Endodermal cell (in vitro differentiated cells): ENCODE measurements at places on chromosomes 11 and 22.

- no peak for DNase-seq
These were observed 252.1 kb downstream of the SBF2 start for GRCh38 chr11:10041748-10042446.

GRCh38 chr22:38038426-38038825 is 18.8 kb upstream of the PICK1 start:
- DNase-seq, result no peak

DNA sequence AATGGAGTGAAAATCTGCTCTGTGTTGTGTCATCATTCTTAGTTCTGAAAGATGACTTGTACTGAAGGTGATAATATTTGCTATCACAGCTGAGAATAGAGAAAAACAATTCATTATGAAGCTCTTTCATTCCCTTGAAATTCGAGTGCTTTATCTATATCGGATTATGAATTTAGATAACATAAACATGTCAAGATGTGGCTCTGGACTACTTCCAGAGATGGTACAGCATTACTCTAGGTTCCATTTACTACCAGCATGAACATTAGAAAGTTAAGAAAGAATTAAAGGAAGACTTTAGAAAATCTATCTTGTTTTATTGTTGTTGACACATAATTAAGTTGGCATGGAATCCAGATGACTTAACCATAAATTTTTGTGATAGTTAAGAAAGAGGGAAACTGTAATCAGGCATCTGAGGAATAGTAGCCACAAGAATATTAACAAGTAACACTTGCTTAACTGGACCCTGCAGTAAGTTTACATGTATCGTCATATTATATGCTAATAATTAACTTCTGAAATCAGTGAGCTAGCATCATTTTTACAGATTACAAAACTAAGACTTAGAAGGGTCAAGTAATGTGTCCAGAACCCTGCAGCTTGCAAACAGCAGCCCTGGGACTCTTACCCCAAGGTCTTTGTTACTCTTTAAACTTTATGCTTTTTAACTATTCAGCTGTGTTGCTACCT is 182.6 kb downstream of the DDX10 start:
- no peak for DNase-seq

GRCh38 chr11:1292018-1292643 is 17.3 kb downstream of the TOLLIP start:
- DNase-seq, result no peak

DNA sequence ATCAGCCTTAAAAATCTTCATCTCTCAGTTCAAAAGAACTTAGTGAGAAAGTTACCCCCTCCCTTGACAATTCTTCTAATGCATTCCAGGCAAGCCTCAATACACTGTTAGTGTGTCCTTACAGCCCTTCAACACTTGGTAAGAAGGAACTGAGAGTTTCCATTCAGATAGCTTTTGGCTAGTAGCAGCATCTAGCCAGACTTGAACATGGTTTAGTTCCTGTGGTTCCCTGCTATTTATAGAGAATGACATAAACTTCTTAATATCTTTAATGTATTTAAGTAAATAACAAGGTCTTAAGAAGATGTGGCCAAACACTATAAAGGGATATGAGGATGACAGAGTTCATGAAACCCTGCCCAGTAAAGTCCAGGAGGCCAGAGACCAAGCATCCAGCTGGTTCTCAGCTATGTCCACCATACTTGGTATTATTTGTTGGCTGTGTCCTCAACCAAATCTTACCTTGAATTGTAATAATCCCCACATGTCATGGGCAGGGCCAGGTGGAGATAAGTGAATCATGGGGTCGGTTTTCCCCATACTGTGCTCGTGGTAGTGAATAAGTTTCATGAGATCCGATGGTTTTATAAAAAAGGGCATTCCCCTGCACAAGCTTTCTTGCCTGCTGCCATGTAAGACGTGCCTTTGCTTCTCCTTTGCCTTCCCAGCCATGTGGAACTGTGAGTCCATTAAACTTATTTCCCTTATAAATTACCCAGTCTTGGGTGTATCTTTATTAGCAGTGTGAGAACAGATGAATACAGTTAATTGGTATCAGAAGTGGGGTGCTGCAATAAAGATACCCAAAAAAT is 132.4 kb downstream of the LARGE1 start:
- no peak for DNase-seq

GRCh38 chr11:6315811-6316425 is 4.4 kb downstream of the CAVIN3 start:
- peak; percentile 86 for DNase-seq

DNA sequence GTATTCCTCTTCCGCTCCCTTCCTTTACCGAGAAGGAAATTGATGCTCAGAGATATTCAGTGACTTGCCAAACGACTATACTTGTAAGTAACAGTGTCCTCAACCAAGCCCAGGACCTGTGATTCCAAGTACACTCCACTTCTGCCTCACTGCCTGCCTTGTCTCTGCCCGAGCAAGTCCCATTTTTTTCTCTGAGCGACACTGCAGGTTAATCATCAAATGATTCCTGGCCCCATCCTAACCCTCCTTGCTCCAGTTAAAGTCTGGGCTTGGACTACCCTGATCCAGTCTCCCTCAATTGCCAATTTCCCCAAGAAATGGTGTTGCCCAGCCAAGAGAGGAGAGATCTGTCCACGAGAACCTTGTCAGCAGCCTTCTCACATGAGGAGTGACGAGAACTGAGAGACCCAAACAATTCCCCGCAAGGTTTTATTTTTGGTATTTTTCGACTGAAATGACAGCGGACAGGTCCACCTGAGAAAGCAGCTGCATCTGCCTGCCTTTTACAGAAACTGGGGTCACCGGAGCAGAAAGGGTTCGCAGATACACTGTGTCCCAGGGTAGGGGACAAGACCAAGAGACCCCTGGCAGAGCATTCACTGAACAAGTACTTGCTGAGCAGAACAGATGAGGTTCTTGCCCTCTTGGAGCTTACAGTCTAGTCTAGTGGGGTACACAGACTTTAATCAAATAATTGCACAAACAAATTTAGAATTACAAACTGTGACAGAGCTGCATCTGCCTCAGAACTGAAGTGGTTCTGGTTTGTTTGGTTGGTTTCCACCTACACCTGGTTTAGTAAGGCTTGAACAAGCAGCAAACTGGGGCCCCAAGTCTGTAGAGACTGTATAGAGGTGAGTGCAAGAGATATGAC is 11.4 kb downstream of the POU2AF1 start:
- DNase-seq, result no peak

GRCh38 chr11:123760894-123761293 is 6.6 kb upstream of the OR6X1 start:
- DNase-seq, result no peak

DNA sequence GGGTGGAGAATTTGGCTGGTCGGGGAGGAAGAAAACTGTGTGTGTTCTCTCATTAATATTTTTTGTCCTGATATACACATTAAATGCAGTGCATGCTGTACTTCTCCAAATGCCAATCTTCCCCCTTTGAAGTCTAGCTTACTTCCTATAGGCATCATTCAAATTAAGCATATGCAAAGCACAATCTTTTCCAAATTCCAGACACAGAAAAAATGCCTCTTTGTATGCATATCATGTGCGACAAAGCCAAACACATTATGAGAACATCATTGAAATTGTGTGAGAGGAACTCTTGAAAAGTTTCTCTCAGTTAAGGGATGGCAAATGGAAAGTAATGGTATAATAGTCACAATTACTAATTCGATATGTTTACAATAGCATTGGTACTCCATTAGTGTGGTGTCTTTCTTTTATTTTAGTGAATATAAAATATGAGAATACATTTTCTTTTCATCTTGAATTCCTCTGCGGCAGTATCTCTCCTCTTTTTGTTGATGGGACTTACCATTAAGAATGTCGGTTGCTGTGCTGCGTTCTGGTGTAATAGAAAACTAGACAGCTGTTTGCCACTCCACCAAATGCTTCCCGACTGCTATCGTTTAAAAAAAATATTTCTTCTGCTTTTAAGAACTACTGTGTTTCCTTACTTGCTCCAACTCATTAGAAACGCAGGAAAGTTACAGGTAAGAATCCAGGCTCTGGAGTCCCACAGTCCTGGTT is 19.3 kb upstream of the NRIP3 start:
- DNase-seq, result no peak

DNA sequence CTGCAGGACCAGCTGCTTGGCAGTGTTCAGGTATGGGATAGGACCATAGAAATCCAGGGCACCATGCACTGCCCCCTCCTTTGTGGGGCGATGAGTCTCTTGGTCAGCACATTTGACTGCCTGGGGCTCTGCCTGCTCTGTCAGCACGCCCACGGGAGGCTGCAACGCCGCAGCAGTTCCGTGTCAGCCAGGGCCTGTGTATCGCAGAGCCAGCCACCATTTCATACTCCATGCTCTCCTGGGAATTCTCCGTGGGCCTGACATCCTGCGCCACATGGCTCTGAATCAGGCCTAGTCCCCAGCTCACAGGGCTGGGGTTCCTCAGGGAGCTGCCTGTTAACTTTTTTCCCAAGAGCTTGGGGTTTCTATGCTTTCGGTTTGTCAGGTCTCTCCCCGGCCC is 16.9 kb upstream of the RELT start:
- no peak for DNase-seq

GRCh38 chr11:63747011-63747410 is 21.6 kb downstream of the ZFTA start:
- no peak for DNase-seq

GRCh38 chr22:23325183-23325582 is 144.9 kb downstream of the BCR start:
- no peak for DNase-seq

DNA sequence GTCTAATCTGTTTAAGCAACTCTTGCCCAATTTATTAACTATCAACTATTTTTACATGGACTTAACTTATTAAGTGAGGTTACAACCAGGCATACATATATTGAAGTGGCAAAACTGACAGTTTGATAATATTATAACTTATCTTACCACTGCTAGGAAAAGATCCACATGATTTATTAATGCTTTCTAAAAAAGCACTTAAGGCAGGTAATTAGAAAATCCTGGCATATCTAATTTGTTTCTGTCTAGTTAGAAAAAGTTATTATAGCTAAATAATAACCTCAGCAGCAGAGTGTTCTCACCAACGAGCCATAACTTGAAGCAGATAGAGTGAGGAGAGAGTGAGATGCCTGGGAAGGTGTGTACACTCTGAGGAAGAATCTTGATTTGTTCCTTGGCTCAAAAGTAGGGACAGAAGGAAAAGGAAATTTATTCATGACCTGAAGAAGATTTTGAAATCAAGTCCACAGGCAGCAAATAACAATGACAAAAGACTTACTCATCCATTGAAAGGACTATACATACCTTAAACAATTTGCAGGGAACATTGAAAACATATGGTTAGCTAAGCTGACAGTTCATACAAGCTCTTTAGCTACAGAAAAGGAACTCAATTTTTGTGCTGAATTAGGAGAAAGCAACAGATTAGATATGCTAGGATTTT is 7.1 kb upstream of the MUC15 start:
- no peak for DNase-seq

DNA sequence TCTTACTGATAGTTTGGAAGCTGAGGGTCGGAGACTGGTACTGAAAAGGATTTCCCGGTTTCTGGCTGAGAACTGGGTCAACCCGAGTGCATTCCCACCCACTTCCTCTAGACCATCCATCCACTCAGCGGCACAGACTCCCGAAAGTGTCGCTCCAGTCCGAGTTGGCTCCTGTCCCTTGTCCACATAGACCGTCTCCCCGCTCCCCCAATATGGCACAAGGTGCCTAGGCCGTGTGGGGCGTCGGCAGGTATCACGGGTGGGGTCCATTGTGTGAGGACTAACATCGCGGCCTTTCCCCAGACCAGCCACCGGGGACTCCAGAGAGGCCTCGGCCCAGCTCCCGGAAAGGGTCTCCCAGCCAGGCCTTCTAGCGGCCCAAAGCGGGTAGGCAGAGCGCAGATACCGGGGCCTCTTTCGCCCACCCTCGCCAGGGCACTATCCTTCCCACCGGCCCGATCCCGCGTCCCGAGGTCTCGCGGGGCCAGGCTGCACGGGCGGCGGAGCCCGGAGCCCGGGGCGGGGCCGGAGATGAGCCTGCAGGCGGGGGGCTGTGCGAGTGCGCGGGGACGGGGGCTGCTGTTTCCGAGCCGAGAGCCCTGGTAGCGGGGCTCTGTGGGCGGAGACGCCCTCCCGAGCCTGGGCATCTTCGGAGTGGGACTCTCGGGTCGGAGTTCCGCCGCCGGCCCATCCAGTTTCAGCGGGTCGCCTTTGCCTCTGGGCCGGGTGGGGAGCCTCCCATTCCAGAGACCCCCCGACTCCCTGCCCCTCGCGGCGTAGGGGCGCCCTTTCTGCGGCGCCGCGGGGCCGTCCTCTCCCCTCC is 21.1 kb downstream of the SERPINH1 start:
- DNase-seq, result peak; percentile 91

DNA sequence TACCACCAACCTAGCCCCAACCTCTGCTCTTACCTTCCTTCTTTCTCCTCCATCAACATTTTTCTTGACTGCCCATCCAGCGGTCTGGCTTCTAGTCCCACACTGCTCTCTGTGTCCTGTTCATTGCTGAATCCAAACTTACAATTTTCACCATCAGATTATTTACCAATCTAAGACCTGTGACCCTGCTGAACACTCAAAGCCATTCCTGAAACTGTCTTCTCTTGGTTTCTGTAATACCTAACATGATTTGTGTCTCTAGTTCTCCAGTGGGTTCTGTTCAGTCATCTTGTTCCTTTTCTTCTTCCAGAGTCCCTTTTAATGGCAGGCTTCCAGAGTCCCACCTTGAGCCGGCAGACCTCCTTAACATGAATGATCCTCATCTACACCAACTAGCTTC is 24.1 kb downstream of the RRAS2 start:
- DNase-seq, result no peak

DNA sequence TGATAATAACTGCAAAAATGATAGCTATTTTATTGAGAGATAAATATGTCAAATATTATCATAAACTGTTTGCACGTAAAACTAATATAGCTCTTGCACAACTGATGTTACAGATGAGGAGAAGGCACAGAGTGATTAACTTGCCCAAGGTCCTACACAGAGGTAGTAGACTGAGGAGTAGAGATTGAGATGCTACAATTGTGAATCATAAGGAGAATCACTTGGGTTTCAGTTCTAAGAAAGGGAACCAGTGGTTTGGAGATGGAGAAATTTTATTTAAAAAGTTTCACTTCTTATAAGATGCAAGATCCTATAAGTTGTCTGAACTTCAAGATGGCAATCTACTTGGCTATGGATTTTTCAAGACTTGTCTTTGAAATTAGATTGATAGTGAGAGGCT is 224.8 kb upstream of the RAG2 start:
- no peak for DNase-seq

DNA sequence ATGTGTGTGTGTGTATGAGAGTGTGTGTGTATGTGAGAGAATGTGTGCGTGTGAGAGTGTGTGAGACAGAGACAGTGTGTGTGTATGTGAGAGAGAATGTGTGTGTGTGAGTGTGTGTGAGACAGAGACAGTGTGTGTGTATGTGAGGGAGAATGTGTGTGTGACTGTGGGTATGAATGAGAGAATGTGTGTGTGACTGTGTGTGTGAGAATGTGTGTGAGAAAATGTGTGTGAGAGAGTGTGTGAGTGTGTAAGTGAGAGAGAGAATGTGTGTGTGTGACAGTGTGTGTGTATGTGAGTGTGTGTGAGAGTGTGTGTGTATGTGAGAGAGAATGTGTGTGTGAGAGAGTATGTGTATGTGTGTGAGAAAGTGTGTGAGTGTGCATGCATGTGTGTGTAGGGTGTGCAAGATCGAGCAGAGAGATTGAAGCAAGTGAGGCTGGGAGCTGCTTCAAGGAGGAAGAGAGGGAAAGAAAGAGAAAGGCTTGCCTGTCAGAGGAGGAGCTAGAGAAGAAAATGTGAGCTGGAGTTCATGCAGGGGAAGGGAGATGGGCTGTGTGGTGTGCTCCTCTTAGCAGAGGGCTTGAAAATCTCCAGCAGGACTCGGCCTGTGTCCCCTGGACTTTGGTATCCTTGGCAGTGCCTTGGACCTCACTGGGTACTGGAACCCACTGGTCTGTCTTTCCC is 27.7 kb upstream of the TP53I11 start:
- no peak for DNase-seq
